Adrenal gland (tissue), 19 donors: ENCODE measurements at places on chromosomes 11 and 22. TPM values are rescaled to one million over a fixed set of nuclear protein-coding genes. Genes with fewer than 3 reads are reported as not detected.

DNA sequence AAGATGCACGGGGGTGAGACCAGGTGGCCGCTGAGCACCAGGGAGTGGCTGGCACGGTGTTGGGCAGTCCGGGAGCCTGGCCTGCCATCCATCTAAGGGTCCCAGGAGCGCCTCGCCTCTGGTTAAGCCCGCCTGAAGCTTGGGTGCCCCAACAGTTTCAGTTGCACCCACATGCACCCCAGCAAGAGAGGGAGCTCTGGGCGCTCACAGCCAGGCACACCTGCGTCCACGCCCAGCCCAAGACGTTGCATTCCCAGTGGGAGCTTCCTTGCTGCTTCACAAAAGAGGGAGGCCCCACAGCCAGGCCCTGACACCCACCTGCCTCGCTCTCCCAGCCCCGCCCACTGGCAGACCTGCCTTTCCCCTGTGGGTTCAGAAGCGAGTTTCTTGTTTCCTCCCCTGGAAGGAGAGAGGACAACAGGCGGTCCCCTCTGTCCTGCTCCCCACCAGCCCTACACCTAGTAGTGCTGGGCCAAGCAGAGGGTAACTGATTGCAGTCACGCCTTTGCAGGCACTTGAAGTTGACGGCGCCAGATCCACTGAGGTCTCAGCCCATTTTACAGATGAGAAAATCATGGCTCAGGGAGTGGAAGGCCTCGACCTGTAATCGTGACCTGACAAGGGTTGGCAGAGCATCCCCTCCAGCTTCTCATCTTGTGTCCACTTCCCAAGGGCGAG lies 35.4 kb downstream of the OSBPL5 start:
- DNase-seq: peak; percentile 4

- peak; percentile 29 for DNase-seq
Observed at GRCh38 chr11:62472063-62472884, 53.4 kb downstream of the SCGB1A1 start.

OR5L1 gene
- total RNA-seq: not detected

OR51B2 gene
- total RNA-seq: not detected

GRCh38 chr11:114847306-114847975 lies 169.1 kb downstream of the NXPE2 start:
- no peak for DNase-seq
